ENCODE measurements at places on chromosomes 4 and X.

DNA sequence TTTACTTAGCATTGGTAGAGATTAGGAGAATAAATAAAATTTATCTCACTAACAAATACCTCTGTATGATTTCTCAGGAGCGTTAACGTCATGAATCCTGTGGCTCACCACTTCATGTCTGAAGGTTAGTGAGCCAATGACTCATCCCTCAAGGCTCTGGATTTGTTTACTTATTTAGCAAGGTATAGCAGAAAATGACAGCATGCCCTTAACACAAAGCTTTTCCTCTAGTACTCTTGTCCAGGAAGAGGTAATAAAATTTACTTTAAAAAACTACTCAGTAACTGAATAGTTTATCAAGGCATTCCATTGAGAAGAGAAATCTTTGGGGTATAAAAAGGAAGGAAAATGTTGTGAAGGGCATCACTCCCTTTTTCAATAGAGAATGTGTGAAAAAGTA lies 823.8 kb downstream of the CCSER1 start:
- DNase-seq = no peak

GRCh38 chr4:154004507-154005170 lies 215.8 kb upstream of the SFRP2 start:
- no peak for DNase-seq

- DNase-seq = no peak
Observed at GRCh38 chr4:16126714-16127113, 42.9 kb upstream of the PROM1 start.

- no peak for DNase-seq
Observed at GRCh38 chr4:3067473-3068001, 6.8 kb downstream of the HTT-AS start.

- no peak for DNase-seq
Observed at GRCh38 chr4:139966383-139966782, 187.6 kb downstream of the MAML3 start.

DNA sequence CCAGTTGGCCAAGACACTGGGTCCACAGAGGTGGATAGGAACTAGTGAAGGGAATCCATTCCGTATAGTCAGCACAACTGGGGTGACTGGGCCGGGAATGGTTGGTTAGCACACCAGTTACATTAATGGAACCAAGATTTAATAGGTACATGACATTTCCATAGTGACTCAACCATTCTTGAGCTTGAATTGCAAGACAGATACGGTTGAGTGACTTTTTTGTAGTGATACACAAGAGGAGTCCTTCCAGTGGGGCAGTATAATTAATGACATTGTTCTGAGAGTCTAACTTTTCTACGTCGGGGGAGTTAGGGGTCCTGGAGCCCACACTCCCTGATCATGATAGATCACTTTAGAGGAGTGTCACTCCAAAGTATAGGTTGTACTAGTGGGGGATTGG lies 211.6 kb upstream of the CXCL13 start:
- no peak for DNase-seq

Data from activated gamma-delta T cell treated with Interleukin-2 at 50 U/mL for 16 hours (primary cell).